Aorta (tissue), 5 donors: ENCODE measurements at places on chromosomes 7 and 10.

- DNase-seq: no peak
Observed at GRCh38 chr7:22625251-22625650, 101.7 kb upstream of the IL6 start.

GRCh38 chr10:685613-686012 lies 3.9 kb downstream of the DIP2C start:
- no peak for DNase-seq

DNA sequence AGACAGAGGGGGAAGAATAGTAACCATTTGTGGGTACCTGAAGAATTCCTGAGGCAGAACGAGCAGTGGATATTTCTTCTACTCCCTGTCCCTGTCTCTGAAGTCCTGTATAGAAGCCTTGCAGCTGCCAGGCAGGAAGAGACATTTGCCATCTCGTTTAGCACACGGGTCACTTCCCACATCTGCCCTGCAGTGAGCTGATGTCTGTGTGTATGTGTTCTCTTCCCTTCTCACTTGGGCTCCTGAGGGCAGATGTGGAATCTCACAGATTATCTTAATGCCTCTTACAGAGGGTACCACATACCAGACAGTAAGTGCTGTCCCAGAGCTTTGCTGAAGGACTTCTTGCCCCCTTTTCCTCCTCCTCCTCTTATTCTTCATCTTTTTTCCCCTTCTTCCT lies 14.1 kb upstream of the TRPV6 start:
- no peak for DNase-seq

GRCh38 chr7:82319674-82320118 lies 123.9 kb downstream of the CACNA2D1 start:
- peak; percentile 75 for DNase-seq

DNA sequence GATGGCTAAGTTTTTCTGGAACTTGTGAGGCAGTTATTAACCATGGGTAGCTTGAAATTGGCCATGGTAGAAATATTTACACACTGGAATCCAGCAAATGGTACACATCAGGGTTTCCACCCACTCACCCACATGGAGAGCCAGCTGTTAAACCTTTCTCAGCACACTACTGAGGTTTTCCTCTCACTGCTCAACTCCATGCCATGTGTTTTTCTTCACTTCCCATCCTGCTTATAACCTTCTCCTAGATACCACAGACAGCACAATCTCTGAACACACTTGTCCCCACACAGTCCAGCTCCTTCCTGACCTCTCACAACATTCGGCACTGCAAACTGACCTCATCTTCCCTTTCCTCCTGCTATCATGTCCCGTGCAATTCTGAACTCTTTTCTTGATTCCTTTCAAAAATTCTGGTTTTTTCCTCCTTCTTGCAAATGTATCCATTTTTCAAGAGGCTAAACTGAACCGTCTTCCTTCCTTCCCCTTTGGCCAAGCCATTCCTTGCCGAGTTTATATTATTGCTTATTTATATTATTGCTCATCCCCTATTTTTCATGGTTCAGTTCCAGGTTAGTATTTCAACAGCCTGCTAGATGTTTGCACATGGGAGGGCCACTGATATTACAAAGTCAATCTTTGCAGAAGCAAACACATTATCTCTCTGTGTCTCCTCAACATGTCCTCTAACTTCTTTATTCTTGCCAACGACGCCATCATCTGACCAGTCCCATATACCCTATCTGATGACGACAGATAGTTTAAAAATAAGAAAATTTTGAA lies 606.4 kb downstream of the SORCS1 start:
- DNase-seq: no peak

GRCh38 chr10:32927750-32928149 lies 30.3 kb downstream of the ITGB1 start:
- no peak for DNase-seq

- DNase-seq: no peak
Observed at GRCh38 chr10:117254338-117254737, 13.4 kb downstream of the SLC18A2 start.

DNA sequence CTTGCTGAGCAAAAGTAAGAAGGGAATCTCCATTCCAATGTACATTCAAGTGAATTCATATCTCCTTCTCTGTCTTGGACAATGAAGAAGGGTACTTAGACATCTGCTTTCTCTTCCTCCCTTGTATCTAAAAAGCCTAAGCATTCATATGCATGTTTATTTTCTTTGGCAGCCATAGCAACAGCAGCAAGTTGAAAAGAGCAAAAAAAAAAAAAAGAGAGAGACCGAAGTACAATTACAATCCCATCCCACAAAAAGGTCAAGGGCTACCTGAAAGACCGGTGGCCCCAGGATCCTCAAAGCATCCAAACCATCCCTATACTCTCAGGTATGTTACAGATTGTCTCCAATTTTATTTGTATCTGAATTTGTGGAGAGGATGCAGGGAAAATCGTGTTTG lies 4.1 kb downstream of the OR2F1 start:
- no peak for DNase-seq

DNA sequence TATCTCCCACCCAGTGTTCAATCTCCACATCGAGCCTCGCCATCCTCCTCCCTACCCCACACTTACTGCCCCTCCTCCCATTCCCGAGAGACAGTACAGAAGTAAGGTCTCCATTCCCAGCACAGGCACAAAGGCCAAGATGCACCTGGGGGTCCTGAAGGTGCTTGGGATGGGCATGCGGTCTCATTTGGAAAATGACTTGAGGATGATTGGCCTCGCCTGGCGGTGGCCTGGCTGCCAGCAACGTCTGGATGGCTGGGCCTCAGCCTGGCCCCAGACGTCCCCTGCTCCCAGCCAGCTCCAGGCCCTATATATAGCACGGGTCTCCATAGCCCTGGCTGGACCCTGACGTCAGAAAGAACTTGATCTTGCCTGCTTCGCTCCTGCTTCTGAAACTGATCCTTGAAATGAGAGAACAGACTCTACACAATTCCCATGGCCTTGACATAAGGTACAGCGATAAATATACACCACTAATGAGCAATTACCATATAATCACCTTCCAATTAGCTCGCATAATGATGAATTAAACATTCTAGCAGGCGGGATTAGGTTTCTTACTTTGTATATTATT lies 11.8 kb downstream of the EMX2 start:
- no peak for DNase-seq

GRCh38 chr7:112515989-112516388 lies 35.2 kb downstream of the LSMEM1 start:
- no peak for DNase-seq

GRCh38 chr7:105389088-105389650 lies 448 bp upstream of the SRPK2 start:
- peak; percentile 85 for DNase-seq

DNA sequence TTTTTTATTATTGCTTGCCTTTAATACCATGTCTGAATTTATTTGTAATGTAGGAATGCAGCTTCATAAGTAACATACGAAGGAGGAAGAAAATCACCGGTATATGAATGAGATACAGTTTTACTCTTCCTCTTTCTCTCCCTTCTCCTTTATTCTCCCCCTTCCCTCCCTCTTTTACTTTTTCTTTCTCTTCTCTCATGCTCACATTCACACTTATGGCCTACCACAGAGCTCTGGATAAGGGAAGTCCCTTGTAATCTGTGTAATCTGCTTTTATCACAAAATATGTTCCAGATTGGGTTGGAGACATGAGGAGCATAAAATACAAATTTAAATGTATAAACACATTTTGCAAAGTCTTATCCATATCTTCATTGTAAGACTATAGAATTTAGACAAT lies 59.4 kb downstream of the MDFIC start:
- DNase-seq: no peak

DNA sequence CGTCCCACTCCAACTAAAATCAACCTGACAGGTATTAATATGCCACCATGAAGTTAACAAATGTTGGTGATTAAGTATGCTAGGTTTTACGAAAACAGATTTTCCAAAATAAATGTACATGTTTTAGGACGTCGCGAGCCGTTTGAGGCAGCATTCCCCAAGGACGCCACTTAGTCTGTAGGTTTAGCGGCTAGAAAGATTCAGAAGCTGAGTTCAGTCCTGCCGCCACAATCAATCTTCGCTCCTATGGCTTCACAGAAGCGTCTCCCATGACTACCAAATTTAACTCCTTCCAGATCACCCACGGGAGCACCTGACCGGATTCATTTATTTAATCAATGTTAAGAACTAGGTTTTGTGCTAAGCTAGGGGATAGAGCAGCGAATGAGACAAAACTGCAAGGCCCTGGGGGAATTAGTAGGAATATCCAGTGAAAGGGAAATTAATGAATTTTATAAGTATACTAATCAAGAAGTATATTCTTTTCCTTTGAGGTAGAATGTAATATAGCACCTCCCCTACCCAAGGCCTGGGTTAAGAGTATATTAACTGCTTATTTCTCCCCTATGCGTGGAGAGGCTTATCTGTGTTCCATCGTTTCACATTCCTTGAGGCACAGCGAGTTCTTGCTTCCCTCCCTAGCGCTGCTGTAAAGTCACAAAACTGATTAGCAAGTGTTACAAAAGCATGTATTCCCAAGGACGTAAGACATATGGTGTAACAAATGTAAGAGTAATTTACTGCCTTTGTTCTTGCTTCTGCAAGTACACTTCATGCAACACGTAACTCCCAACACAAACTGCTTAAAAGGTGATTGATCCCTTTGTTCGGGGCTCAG lies 994 bp upstream of the CYP51A1 start:
- no peak for DNase-seq

DNA sequence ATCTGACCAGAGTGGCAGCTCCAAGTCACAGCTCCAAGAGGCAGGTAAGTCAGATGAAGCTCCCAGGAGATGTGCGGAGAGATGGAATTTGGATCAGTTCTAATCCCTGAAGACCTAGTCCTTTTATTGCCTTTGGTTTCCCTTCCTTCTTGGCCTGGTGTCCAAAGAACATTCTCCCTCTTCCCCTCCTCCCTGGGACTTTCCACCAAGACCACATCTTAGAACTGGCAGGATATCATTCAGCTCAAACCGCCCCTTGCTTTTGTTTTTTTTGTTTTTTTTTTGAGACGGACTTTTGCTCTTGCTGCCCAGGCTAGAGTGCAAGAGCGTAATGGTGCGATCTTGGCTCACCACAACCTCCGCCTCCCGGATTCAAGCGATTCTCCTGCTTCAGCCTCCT lies 190.8 kb downstream of the GFRA1 start:
- DNase-seq: no peak

- no peak for DNase-seq
Observed at GRCh38 chr10:31749301-31749700, 179.3 kb downstream of the ARHGAP12 start.

DNA sequence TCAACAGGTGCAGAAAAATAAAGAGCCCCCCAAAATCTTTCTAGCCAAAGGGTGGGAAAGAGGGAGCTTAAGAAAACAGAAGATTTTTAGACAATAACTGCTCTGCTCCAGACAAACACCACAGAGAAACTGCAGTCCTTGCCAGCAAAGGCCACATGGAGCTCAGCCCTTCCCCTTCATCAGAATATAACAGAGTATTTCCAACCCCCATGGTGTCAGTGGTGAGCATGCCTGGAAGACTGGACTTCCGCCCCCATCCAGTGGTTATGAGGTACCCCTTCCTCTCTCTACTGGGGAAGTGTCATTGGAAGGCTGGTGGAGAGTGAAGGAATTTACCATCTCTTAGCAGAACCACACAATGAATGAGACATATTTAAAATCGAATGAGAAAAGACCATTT lies 1007.3 kb upstream of the CELF2 start:
- DNase-seq: no peak

DNA sequence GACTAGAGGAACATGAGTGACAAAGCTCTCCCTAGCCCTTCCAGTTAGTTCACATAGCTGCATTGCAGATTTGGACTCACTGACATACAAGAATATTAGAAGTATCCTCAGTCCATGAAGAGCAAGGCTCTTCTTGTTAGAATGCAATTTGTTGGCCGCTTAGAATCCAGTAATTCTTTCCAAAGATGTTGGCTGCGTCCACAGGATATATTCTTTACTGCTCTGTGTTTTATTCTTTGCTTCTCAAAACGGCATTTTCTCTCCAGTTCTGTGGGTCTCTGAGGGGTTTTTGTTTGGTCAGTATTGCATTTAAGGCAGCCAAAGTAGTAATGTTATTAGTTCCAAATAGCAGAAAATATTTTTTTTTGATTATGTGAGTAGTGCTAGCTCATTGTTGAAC lies 588.6 kb downstream of the DNAJB9 start:
- DNase-seq: no peak

DNA sequence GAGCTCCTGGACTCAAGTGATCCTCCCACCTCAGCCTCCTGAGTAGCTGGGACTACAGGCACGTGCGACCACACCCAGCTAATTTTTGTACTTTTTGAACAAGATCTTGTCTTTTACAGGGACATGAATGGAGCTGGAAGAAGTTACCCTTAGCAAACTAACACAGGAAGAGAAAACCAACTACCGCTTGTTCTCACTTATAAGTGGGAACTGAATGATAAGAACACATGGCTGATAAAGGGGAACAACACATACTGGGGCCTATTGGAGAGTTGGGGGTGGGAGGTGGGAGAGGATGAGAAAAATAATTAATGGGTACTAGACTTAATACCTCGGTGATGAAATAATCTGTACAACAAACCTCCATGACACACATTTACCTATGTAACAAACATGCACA lies 70.9 kb upstream of the INHBA start:
- DNase-seq: no peak

- DNase-seq: no peak
Observed at GRCh38 chr10:116974456-116975005, 30.5 kb downstream of the SHTN1 start.

GRCh38 chr7:121259826-121260225 lies 69.0 kb upstream of the WNT16 start:
- DNase-seq: no peak

- no peak for DNase-seq
Observed at GRCh38 chr7:45930967-45931366, 9.9 kb upstream of the IGFBP3 start.

DNA sequence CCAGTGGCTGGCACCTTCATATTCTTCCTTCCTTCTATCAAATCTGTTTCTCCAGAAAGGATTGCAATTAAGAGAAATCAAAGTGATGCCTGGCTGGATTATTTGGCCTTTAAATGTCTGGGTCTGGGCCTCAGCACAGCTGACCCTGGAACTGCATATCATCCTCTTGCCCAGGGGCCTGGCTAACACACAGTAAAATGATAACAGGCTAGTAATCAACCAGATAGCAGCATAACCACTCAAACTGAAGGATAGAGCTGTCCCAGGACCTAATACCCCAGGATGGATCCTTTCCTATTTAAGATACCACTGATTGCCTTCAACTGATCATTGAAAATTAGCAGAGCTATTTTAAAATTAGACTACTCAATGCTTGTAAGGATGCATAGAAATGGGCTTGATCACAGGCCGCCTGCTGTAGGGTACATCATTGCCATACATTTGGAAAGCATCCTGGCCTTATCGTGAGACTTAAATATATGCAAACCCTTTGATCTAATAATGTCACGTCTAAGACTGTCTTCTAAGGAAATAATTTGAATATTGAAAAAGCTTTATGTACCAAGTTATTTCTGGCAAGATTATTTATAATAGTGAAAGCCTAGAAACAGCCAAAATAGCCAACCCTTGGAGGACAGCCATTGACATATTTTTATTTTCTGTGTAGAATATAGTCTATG lies 144.0 kb upstream of the CHST15 start:
- no peak for DNase-seq

GRCh38 chr10:71658467-71658745 lies 61.2 kb downstream of the C10orf105 start:
- no peak for DNase-seq

GRCh38 chr7:151690606-151691005 lies 170.9 kb upstream of the RHEB start:
- no peak for DNase-seq
